Hindlimb muscle (tissue), 1 donor: ENCODE measurements at places on chromosomes 3 and 15.

- no peak for DNase-seq
These were observed 4.8 kb upstream of the ABHD5 start for GRCh38 chr3:43685921-43686320.

- no peak for DNase-seq
These were observed 243.6 kb upstream of the ICE2 start for GRCh38 chr15:60722328-60723112.

- no peak for DNase-seq
These were observed 163.0 kb upstream of the SLC2A2 start for GRCh38 chr3:171189394-171190080.

- no peak for DNase-seq
These were observed 3.7 kb upstream of the SLCO2A1 start for GRCh38 chr3:134033315-134033996.

DNA sequence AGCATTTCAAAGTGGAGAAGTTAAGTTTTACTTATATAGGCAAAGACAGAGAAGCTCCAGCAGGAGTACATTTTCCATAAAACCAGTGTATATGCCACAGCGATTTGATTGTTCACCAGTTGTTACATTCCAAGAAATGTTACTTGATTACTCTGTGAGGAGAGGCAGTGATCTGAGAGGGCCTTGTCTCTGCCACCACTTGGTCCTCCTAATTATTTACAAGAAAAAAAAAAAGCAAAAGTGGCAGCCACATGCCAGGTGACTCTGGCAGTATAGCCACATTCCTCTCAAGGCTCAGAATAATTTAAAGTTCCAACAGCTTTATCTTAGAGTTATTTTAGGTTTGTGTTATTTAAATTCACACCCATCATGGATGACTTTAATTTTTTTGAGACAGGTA, 1077.8 kb downstream of the ZPLD1 start:
- no peak for DNase-seq

- peak; percentile 76 for DNase-seq
These were observed at the start of gene MFGE8 for GRCh38 chr15:88913017-88913849. TSS of gene MFGE8 (minus strand) at chr15:88913379. CDS start at chr15:88913319, 60 bp downstream.

DNA sequence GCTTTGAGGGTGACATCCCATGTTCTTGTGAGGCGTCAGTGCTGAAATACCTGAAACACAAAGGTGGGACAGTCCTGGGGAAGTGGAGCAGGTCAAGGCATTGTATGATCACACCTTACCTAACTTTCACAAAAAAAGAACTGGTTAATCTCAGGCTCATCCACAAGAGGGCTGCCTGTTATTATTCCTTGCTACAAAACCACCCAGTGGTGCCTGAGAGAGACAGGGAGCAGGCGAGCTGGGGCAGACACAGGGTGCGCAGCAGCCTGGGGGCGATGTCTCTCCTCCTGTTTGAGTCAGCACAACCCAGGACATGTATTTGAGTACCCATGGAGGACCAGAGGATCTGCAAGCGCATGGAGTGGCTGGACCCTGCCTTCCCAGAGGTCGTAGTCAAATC, 316.8 kb upstream of the ATP10A start:
- DNase-seq = no peak

DNA sequence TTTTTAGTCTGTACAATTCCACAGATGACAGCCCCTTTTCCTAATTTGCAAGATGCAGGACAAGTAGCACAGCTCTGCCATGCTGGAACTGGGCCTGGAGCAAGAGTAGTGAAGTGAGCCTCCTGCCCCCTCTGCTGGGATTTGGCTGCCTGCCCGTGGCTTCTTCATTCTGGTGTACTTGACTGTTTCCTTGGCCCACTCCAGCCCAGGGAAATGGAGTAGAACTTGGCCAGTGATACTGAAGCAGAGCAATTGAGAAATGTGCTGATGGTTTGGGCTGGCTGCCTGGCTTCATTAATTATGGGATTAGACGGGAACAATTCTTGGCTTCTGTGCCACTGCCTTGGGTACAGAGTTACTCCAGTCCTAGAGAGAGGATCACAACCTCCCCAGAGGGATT, 2.8 kb downstream of the GPD1L start:
- DNase-seq = peak; percentile 49

DNA sequence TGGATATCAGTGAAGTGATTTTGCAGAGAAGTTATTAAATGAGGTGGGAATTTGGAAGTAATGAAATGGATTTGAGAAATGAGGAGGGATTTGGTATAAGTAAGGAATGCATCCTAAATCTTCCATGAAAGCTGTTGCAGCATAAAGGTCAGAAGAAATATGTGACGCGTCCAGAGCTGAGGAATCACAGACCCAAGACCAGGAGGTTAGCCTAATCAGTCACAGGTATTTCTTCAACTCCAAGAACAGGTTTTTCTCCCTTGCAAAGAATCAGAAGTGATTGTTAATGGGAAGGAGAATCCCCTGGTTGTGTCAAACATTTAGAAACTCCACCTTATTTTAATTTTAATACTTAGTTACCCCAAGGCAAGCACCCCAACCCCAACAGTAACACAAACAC, 253.2 kb downstream of the MEX3B start:
- no peak for DNase-seq

- DNase-seq = no peak
These were observed 129.1 kb downstream of the MECOM start for GRCh38 chr3:169534439-169534838.

GRCh38 chr3:181700168-181701087, 11.3 kb upstream of the SOX2 start:
- DNase-seq = peak; percentile 84

GRCh38 chr15:51667478-51667877, 13.8 kb upstream of the SCG3 start:
- DNase-seq = no peak

DNA sequence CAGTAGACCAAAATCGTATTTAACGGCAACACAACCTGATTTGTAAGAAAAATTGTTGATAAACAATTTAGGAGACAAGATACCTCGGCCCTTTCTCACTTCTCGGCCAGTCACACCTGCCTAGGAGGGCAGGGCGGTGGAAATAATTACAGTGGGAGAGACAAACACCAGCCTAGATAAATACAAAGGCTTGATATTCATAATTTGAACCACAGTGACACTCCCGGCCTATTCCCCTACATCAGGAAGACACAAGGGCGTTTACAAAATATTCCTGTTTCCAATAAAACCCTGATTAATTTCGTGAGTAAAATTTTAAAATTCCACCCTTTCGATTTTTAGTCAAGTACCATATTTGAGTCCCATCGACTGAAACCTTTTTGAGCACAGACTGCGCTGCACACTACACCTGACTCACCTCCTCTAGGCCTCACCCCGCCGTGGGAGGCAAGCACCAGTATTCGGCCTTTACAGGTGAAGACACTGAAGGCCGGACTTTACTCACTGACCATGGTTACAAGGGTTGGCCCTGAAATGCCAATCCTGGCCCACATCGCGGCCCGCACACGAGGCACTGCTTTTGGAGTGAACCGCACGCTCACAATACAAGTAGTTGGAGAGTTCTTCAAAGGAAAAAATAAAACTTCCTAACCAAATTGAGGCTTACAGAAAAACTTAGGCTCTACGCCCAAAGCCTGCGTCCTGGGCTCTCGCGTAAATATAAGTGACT, 794 bp downstream of the ARPP19 start:
- DNase-seq = no peak

- DNase-seq = no peak
These were observed 62.0 kb upstream of the CSTA start for GRCh38 chr3:122263058-122263457.

GRCh38 chr3:73259291-73259690, 197.8 kb downstream of the EBLN2 start:
- DNase-seq = no peak

- no peak for DNase-seq
These were observed 100.3 kb downstream of the CCNL1 start for GRCh38 chr3:157059661-157060060.

DNA sequence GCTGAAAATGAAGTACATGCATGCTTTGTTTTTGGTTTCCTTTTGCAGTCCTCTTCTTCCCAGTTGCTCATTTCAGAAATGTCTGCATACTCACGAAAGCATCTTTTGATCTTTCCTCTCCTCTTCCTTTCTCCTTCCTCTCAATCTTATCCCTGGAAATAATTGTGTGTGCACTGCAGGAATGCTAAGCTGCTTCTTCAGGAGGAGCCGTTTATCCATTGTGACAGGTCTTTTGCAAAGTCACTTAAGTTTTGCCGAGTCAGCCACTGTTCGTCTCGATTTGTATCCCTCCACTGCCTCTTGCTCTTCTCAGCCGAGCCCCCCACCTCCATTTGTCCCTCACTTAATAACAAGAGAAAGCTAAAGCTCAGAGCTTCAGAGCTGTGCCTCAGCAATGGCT, 597.6 kb downstream of the AGBL1 start:
- DNase-seq = no peak

DNA sequence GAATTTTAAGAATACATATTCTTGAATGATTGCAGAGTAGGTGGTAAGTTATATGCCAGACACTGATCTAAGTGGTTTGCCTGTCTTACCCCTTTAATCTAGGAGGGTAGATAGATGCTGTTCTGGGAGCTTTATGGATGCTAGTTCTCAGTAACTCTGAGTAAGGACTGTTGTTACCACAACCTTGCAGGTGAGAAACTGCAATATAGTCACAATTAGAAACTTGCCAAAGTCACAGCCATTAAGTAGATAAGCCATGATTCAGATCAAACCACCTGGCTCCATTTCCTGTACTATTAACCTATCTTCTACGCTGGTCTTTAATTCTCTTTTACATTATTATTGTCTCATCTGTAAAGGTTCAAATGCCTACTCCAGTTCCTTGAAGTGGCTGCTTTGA, 46.8 kb downstream of the UBE2E2 start:
- no peak for DNase-seq

GRCh38 chr3:197322149-197322548, 23.7 kb upstream of the DLG1 start:
- no peak for DNase-seq

DNA sequence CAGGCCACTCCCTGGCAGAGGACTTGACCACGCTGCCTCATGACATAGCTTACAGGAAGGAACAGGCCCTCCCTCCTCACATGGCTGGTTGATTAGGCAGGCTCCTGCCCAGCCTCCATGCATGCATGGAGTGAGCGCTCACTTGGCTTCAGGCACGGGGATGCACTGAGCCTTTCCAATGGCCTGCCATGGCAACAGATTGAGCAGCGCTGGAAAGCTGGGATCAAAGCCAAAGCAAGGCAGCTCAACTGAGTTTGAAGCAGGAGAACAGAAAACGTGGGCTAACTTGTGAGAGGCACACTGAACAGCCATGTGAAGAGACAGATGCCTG, 5.9 kb upstream of the GRAMD2A start:
- peak; percentile 76 for DNase-seq

GRCh38 chr15:46461416-46461815, 826.6 kb downstream of the SQOR start:
- no peak for DNase-seq

DNA sequence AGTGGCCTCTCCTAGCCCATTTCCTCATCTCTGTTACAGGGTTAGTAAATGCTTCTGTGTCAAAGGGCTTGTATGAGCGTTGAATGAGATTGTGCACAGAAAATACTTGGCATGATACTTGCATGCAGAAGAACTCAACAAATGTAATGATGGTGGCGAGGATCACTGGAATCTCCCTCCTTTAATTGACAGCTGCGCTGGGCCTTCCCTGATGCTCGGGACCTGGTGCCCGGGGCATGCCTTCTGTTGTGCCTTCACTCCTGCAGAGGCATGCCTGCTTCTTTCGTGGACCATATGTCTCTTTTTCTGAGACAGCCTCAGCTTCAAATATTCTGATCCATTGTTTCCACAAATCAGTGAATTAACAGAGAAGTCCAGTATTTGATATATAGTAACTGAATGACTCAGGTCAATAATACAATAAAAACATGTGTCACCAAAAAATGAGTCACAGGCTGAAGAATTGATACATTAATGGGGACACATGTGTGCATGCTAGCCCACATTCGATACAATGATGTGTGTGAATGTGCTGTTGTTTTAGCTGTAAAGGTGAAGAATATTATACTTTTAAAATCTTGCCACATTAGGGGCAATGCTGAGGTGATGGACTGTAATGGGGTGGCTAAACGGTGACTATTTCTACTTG, 243.3 kb upstream of the TBL1XR1 start:
- no peak for DNase-seq

DNA sequence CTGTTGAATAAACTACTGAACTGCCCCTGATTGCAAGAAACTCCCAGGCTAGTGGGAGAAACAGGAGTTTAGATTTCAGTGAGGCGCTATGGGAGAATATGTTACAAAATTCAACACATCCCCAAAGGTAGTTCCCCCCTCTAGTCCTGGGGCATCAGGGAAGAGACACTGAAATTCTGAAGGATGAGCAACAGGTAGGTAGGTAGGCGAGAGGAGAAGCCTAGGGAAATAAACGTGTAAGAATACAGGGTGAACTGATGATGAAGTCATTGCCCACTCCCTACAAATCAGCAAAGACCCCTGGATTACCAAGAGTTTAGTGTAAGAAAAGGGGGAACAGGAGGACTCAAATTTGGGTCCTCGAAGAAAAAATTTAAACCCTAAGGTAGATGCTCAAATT, 46.3 kb upstream of the RORA start:
- DNase-seq = no peak

DNA sequence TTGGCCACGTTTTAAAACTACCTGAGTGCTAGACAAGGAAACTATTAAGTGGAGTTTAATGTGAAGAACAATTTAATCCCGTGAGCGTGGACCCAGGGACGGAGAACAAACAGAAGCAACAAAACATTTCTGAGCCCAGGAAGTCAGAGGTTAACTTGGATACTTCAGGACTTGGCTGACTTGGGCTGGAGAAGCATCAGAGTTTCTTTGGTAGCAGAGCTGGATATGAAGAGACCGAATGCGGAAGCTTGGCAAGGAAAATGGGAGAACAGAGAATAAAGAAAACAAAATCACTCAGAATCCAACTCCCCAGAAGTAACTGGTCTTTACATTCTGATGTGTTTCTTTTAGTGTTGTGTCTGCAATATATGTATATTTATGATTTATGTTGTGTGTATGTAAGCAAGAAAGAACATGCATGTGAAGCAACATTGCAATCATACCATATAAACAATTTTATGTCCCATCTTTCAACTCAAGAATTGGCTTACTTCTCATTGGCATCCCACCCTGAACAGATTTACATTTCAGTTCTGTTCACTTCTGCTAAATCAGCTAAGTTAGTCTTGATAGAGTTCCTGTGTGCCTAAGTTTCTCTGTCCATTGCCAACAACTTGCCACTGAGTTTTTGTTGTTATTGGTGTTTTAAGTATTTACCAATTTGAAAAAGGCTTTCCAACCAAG, 17.2 kb upstream of the PLOD2 start:
- no peak for DNase-seq

- DNase-seq = no peak
These were observed 31.4 kb downstream of the CRYGS start for GRCh38 chr3:186512570-186513302.

GRCh38 chr3:126063358-126063965, 20.5 kb downstream of the SLC41A3 start:
- DNase-seq = no peak

DNA sequence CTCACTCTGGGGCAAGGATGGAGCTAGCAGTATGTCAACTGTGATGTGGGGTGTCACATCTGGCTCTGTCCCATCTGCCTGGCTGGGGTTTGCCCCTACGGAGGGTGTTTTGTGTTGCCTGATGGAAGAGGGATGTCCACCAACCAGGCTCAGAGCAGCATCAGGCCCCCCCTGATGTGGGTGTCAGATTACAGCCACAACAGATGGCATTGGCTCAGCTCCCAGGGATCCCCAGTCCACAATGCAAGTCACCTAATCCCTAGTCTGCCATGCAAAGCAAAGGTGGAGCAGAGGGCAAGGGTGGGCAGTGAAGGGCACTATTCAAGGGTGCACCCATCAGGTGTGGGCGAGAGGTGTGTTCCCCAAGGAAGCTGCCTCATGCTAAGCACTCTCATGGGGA, 48.9 kb upstream of the AMOTL2 start:
- no peak for DNase-seq
